ENCODE measurements at places on chromosomes 1 and 21.

- DNase-seq = peak; percentile 38
These were observed 143.1 kb downstream of the S1PR1 start for GRCh38 chr1:101379950-101380349.

GRCh38 chr1:232404227-232404626, 225.7 kb downstream of the SIPA1L2 start:
- DNase-seq = no peak

DNA sequence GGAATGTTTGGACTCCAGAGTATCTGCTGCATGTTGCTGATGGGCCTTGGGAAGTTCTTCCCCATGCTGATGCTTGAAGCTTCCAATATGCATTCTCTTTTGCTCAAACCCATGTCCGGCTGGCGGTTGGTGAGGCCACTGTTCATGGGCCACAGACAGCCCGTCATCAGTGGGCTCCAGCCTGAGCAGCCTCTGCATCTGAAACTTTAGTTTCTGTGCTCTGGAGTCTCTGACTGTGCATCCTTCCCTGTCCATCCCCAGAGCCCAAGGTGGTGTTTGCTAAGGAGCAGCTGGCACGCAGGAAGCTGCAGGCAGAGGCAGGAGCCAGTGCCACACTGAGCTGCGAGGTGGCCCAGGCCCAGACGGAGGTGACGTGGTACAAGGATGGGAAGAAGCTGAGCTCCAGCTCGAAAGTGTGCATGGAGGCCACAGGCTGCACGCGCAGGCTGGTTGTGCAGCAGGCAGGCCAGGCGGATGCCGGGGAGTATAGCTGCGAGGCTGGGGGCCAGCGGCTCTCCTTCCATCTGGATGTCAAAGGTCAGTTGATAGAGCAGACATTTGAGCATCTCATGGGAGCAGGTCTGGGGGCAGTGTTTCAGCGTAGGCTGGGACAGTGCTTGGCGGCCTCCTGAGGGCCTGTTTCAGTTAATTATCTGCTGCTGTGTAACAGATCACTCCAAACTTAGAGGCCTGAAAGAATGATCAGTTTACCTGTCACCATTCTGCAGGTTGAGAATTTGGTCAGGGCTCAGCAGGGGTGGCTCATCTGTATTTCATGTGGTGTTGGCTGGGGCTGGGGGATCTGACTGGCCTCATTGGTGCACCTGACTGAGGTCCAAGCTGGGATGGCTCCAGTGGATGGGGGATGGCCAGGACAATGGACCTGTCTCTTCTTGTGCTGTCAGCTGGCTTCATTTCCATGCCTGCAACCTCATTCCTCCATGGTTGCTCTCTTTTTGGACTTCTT, 16.6 kb downstream of the OBSCN start:
- DNase-seq = no peak

DNA sequence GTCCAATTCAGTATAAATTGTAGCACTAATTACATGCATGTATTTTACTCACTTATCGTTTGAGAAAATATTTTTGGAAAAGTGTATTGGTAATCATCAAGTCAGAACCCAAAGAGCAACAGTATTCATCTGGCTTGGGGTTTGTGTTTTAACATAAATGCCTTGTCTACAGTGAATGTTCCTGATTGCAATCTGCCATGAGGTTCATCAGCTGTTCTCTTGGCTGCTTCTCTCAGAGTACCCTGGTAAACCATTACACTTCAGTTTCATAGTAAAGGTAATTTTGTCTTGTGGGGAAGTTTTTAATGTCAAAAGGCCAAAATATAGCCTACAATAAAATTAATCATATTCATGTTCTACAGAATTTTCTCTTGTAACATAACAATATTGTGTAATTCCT, 150.3 kb downstream of the IFI44 start:
- no peak for DNase-seq

DNA sequence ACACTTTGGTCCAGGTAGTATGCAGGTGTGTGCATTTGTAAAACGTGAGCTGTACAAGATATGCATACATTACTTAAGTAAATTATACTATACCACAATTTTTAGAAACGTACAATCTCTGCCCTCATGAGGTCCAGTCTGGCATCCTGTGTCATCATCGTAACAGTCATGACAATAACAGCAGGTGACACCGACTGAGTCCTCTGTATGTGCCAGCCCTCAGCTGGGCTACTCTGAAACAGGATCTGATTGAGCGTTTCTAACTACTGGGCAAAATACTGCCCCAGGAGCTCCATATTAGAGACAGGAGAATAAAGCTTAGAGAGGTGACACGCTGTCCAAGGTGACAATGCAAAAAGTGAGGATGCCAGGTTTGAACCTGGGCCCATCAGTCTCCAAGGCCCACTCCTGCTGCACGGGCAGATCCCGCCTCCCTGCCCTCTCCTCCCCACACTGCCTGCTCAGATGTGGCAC, 47.2 kb upstream of the ECE1 start:
- DNase-seq = no peak

- DNase-seq = no peak
These were observed 322.7 kb upstream of the DUSP10 start for GRCh38 chr1:222064388-222065211.

DNA sequence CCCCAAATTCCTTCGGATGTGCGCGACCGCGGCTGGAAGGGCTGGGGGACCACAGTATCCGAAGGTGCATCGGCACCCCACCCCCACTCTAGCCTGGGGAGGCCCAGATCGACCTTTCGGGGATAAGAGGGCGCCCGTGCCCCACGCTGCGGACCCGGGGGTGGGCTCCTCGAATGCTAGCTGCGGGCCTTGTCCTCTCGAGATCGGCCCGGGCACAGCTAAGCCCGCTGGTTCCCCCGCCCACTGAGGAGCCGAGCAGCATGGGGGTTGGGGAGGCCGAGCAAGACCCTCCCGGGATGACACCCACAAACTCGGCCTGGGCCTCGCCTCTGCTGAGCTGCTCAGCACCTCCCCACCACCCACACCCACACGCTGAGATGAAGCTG, 653 bp upstream of the IFFO2 start:
- DNase-seq = no peak

GRCh38 chr1:70227439-70227838, 6.3 kb downstream of the SRSF11 start:
- DNase-seq = peak; percentile 28

GRCh38 chr1:202311875-202312635, 29.7 kb downstream of the UBE2T start:
- DNase-seq = no peak

GRCh38 chr1:53579221-53580008, 120.2 kb downstream of the DMRTB1 start:
- no peak for DNase-seq

GRCh38 chr1:173827611-173828010, 2.9 kb upstream of the CENPL start:
- no peak for DNase-seq

DNA sequence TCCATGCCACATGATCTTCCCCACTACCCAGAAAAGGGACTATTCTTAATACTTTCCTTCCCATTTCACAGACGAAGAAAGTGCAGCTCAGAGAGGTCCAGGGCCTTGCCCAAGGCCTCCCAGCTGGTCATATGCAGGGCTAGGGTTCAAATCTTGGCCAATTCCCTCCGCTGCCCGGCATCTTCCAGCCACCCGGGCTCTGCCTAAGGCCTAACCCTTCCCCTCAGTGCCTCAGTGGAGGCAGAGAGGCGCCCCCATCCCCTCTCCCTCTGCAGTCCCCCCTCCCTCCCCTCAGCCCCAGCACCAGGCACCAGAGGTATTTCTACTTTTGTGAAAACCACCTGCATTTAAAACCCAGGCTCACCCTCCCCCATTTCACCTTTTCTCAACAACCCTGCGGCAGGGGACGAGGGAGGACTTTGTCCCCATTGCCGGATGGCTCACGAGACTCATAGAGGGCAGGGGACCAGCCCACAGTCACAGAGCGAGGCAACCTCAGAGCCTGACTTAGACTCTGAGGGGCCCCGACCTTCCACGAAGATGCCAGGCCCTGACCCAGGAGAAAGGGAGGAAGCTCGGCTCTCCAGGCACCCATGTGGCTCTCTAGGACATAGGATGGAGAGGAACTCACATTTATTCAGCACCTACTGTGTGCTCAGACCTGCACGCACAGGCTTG, 12.3 kb downstream of the LAPTM5 start:
- DNase-seq = no peak

- DNase-seq = no peak
These were observed 49.0 kb downstream of the BRINP2 start for GRCh38 chr1:177219554-177220458.

Data from OCI-M1 (cell line).